Kasumi-1 (cell line): ENCODE measurements at places on chromosomes 3 and 15.

DNA sequence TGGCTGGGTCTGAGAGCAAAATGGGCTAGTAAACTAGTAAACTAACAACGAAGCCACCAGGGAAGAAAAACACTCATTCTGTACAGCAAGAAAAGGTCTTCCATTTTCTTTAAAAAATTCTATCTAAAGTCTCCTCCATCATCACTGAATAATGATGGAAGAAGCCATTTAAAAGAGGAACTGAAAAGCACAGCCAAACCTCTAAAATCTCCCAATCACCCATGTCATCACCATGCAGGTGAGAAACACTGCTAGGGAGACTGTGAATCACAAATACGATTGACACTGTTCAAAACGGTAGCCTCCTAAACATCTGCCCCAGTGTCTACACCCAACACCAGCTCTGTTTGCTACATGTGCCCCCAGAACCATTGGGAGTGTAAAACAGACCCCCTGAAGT, 140.4 kb downstream of the RORA start:
- no peak for DNase-seq

GRCh38 chr15:68725736-68726135, 95.0 kb downstream of the ANP32A start:
- peak; percentile 92 for DNase-seq

- peak; percentile 34 for DNase-seq
Observed at GRCh38 chr15:69719527-69720240, 267.1 kb downstream of the RPLP1 start.

- no peak for DNase-seq
Observed at GRCh38 chr3:128205558-128206145, 52.4 kb downstream of the EEFSEC start.

- no peak for DNase-seq
Observed at GRCh38 chr15:62770752-62771151, 271.8 kb upstream of the TPM1 start.

DNA sequence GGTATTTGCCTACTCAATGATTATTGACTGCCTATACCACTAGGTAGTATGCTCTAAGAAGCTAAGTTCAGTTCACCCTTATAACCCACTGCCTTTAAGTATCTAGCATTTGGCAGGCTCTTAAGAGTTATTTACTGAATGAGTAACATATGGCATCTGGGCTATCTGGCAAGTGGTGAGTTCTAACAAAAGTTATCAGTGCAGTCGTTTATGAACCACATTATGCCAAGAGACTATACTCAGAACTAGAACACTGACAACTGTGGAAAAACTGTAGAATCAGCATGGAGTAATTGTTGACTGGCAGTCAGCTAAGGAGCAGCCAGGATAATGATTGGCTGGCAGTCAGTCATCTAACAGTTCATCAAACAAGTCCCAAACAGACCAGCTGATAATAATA, 25.8 kb downstream of the RAF1 start:
- DNase-seq: no peak

DNA sequence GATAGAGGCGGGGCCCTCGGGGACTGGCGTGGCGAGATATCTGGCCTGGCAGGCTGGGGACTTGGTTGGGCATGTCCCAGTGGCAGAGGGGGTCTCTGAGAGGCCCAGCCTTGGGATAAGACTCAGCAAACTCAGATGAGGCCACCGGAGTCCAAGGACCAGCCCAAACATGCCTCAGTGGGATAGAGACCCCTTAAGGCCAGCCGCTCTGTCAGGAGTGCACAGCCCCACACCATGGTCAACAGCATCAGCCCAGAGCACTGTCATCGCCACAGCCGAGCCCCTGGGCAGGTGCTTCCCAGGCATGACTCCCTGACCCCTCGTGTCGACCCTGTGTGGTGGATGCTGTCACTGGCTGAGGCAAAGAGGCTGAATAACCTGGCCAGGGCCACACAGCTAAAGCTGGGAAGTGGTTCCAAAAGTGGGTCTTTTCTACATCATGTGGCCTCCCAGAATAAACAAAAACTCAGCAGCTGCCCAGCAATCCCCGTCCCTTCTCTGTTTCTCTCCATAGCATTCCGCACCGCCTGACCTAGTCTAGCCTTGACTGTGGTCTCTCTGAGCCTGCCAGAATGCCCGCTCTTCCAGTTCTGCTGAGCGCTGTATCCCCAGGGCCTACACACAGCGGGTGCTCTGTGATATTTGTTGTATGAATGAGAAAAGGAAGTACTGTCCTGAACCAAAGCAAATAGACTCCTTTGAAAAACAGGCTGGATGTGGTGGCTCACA, 15.1 kb downstream of the CTSH start:
- DNase-seq: no peak

DNA sequence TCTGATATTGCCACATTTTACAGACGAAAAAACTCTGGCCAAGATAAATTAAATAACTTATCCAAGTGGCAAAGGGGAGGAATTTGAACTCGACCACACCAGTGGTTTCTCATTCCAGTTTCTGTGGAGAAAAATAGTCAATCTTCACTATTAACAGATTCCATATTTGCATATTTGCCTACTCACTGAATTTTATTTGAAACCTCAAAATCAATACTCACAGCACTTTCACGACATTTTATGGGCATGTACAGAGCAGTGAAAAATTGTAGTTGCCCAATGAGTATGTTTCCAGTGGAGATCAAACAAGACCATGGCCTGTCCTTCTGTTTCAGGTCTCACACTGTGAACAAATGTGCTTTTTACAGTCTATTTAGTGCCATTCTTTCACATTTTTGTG, 374.3 kb downstream of the MAGI1 start:
- no peak for DNase-seq
